ENCODE measurements at places on chromosomes 2 and 18.

DNA sequence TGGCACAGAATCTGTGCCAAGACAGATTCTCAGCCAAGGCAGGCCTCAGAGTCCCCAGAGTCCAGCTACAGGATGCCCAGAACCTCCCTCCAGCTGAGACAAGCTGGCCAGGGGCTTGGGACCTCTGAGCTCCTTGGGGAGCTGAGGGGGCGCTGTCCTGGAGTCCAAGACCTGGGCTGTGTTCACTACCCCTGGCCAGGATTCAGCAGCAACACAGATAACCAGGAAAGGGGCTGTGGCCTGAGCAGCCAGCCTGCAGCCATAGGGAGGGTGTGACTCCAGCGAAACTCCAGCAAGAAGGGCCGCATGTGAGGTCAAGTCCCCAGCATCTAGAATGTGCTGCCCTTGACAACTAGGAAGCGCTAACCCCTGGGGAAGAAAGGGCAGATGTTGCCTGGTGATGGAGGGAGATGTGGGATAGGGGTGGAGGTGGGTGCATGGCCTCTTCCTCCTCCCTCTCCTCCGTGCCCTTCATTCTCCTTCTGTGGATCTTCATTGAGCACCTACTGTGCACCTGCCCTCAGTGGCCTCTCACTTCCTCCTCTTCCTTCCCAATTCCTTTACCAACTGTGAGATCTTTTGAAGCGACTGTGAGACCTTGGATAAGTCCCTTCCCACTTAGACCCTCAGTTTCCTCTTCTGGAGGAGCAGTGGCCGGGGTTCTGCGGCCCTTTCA is 7.7 kb upstream of the ARID5A start:
- no peak for DNase-seq

DNA sequence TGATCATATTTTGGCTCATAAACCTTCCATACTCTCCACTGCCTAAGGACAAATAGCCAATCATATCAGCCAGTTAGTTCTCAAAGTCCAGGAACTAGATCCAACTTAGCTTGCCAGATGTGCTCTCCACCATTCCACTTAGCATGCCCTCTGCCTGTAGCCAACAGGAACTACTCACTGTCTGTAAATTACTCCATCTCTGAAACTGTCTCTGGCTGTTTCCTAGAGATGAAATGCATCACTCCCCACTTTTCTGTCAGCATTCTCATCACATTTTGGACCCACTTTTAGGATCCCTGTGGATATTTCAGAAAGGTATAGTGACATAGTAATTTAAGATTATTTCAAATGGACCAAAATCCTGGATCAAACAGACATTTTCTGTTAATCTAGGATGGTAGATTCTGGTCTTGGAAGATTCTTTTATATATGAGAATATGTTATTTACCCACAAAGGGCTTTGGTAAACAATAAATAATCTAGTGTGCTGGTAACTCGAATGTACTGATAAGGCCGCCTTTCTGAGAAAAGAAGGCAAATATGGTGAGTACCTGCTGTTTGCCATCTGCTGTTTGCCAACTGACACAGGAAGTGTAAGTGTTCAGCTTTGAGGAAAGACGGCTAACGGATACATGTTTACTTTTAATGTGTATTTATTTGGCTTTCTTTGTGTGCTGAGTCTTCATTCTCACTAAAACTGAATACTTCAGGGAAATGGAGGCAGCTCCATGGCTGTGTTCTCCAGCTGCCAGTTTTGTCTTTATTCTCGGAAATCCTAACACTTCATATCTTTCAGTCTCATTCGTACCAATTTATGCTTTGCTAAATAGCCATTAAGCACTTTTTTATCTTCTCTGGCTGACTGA is 79.5 kb downstream of the EVA1A start:
- DNase-seq: no peak

- peak; percentile 84 for DNase-seq
Measured at GRCh38 chr2:205047273-205047839, 502.1 kb downstream of the PARD3B start.

GRCh38 chr2:110166266-110166665 is 38.5 kb downstream of the NPHP1 start:
- DNase-seq: no peak

DNA sequence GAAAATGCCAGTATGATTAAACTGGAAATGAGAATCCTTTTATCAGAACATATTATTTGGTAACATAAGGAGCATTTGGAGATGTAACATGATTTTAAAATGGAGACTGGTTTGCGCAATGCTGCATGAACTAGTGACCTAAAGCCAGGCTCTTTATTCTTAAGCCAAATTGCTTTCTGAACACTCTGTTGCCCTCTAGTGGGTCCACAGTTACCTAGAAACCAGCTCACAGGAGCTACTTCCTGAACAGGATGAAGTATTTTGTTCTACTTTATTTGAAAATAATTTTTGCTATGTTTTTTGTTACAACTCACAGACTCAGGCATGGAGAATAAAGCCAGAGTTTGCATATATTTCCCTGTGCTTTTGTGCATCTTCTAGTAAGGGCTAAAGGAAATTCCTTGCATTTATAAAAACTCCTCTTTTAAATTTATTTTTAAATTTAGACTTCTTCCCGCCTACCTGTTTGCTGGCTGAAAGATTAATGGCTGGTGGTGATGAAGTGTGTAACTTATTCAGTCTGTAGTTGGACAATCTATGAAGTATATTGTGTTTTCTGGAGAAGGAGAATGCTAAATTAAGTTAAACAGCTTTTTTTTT is 146.7 kb downstream of the PARD3B start:
- peak; percentile 51 for DNase-seq

- no peak for DNase-seq
Measured at GRCh38 chr2:103860016-103860415, 993.9 kb upstream of the POU3F3 start.

GRCh38 chr2:52933878-52934277 is 833.7 kb upstream of the CHAC2 start:
- no peak for DNase-seq

- DNase-seq: no peak
Measured at GRCh38 chr2:45026924-45027450, 17.7 kb upstream of the SIX2 start.

GRCh38 chr2:17592731-17593409 is 52.4 kb downstream of the VSNL1 start:
- DNase-seq: no peak

GRCh38 chr2:136664713-136665405 is 100.5 kb upstream of the THSD7B start:
- no peak for DNase-seq

DNA sequence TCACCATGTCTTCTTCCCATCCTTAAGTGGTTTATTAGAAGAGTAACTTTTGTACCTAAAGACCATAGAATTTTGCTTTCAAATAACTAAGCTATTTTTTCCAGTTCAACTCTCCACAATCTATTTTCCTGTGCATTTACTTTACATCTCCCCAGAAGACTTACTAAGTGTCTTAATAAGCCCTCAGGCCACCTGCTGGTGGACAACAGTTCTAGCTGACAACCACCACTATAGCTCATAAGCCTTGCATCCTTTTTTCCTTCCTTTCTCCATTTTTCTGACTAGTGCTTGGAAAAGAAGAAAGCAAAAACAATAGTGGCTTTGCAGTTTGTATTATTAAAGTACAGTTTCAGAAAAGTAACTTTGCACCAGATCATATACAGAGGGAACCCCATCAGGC is 149.5 kb upstream of the TMEM200C start:
- no peak for DNase-seq

GRCh38 chr2:105862843-105863242 is 118.1 kb downstream of the NCK2 start:
- no peak for DNase-seq

DNA sequence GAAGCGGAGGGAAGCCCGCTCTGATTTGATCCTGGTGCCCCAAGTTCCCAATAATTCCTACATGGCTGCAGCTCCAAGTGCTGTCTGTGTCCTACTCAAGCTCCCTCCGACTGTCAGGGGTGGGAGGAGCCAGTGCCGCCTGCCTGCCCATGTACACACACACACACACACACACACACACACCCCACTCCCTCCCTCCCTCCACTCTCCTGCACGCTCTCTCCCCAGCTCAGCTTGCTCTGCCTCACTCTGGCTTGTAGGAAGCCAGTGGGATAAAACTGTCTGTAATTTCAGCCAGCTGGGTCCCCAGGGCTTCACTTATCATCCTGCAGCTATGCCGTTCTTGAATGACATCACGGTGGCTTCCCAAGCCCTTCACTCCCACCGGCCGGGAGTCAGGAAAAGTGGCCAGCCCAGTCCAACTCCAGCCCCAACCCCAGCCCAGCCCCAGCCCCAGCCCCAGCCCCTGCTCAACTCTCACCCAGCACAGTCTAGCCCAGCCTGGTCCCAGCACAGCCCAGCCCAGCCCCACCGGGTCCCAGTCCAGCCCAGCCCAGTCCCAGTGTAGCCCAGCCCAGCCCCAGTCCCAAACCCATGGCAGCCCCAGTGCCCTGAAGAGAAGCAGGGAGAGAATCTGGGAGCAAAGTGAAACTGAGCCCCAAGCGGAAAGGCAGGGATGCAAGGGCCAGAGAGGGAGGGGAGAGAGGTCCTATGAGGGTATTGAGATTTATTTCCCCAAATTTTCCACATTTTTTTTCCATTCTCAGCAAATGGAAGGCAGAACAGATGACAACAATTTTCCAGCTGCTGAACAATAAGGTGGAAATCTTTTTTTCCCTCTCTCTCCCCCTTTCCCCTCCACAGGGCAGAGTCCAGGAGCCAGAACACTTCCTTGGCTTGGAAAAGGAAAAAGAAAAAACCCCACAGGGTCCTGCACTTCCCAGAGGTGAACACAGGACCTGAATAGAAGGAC is 144.0 kb downstream of the TNS1 start:
- peak; percentile 74 for DNase-seq

DNA sequence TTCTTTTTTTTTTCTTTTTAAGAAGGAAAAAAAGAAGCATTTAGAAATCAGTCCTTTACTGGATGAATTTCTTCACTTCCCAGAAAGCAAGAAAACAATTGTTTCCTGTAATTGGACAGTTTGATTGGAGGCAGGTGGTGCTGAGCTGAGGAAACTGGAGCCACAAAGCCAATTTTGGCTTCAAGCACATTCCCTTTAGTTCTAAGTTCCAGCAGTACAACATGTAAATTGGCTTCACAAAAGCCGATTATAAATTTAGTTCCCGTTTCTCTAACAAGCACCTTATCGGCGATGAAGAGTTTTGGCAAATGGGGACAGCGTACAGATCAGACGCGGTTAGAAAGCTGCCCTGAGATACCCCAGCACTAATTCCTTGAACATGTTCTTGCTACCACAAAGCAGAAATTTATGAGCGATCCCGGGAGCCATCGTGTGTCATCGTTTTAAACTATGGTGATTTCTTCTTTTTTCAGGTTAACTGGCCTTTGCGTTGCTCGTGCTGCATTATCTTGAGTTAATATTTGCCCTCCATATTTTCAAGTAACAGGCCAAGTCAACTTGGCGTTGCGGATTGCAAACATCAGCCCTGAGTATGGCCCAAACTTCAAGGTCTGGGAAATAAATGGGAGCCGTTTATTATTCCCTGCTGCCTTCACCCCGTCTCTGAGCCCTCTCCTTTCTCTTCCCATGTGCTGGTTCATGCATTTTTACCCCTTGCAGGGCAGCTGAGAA is 190.4 kb upstream of the ID2 start:
- DNase-seq: no peak

- no peak for DNase-seq
Measured at GRCh38 chr2:150309311-150310080, 178.0 kb downstream of the RND3 start.

DNA sequence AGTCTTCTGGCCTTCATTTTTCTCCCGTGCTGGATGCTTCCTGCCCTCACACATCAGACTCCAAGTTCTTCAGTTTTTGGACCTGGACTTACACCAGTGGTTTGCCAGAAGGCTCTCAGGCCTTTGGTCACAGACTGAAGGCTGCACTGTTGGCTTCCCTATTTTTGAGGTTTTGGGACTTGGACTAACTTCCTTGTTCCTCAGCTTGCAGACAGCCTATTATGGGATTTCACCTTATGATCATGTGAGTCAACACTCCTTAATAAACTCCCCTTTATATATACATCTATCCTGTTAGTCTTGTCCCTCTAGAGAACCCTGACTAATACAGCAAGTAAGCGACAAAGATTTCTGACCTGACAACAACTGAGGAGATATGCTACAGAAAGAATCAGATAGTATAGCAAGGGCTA is 7.2 kb downstream of the CDC42EP3 start:
- no peak for DNase-seq

GRCh38 chr2:102103992-102104871 is 38.3 kb upstream of the IL1R1 start:
- peak; percentile 12 for DNase-seq

DNA sequence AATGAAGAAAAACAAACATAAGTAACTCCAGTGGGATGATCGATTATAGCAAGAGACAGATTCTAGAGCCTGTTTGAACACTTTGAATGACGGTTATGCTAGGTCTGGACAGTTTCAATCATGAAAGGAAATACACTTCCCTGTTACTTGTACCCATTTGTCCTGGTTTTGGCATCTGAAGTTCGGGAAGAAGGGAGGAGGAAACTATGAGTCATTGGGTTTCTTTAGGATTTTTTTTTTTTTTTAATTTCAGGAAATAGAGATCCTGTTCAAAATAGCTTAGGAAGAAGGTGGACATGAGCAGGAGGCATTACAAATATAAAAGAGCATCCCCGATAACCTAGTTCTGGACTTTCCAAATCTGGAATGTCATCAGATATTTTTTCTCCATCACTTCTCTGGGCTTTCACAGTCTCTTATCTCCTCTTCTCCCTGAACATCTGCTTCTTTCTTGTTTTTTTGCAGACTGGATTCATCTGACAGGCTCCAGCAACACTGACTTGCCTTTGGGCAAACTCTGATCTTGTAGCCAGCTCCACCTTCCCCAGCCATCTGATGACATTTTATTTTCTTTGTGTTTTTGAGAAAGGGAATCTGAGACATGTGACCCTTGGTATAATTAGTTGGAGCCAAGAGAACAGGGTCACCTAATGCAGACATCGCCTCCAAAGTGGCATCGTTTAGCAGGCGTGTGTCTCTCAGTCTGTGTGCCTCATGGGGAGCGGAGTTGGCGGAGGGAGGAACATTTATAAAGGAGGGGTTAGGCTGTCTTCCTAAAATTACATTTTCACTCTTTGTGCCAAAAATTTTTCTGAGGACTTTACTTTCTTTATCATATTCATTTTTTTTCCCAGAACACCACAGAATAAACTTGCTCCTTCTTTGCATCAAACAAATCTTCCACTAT is 195.3 kb upstream of the EPHA4 start:
- DNase-seq: peak; percentile 75

DNA sequence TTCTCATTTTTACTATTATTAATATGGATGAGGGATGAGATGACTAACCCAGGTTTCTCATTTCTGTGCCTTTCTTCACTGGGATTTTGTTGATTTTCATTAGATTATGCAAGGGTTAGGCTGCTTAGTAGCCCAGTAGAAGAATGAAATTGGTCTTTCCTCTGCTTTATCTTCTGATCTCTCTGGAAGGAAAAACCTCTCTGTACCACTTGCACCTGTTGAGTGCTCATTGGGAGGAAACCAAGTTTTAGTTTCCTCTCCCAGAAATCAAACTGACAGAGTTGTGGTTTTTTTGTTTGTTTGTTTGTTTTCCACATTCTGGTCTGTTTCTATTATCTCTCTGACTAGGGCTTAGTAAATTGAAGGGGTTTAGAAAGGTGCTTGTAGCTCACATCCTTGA is 60.8 kb downstream of the KIAA1328 start:
- DNase-seq: no peak

All from ELF-1 (cell line).